ENCODE measurements at places on chromosomes 3 and 15.
A peak's percentile ranks its signal among the peaks of the same experiment; 100 is the strongest.

- DNase-seq = no peak
Observed at GRCh38 chr3:161310649-161311423, 60.5 kb downstream of the SPTSSB start.

- no peak for DNase-seq
Observed at GRCh38 chr3:169146179-169146665, 517.3 kb downstream of the MECOM start.

DNA sequence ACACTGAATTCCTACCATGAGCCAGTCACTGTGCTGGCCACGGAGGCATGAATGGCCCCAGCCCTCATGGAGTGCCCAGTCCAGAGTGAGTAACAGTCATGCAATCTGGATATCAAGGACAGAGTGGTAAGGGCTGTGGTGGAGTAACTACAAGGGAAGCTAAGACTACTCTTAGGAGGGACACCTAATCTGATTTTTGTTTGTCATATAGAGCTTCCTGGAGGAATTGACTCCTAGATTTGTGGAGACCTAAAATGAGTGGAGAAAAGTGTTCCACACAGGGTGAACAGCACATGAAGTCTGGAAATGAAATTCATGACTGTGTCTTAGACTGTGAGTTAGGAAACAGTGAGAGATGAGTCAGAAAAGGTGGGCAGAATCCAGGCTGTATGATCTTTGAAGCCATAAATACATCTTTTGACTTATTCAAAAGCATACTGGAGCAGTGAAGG is 219.9 kb downstream of the NFKBIZ start:
- DNase-seq = no peak

DNA sequence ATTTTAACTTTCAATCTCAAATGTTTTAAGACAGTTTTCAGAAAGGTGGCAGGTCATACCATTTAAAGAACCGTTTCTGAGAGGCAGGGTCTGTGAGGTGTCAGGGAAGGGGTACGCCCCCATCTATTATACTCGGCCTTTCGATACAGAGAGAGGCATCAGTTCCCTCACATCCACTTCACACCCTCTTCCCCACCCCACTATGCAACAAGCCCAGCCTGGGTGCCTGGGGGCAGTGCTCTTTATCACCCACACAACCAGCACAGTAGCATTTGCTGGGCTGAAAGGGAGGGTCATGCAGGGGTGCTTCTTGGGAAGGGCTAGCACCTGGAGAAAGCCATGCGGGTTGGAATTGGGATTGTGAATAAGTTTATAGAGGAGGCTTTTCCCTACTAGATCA is 56.0 kb upstream of the KCNMB2 start:
- no peak for DNase-seq

GRCh38 chr3:157156837-157157635 is 2.9 kb downstream of the CCNL1 start:
- no peak for DNase-seq

DNA sequence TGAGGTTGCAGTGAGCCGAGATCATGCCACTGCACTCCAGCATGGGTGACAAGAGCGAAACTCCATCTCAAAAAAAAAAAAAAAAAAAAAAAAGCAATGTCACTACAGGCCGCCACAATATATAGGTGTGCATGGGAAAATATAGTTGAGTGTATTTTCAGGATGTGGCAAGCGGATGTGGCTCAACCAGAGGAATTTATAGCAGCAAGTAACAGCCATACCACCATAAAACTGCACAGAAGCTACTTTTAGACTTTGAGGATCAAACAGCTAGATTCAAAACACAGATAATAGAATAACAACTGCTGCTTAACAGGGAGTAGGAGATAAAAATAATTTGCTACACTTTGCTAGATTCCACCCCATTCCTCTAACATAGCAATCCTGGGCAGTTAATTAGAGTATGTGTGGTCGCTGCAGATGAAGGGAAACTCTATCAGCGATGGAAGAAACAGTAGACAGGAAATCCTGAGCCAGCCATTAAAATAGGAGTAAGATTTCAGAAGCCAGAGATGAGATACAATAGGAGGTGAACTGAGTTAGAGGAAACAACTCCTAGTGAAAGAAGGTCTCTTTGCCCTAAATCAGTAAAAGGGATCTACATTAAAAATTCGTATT is 318.7 kb upstream of the STT3B start:
- no peak for DNase-seq

DNA sequence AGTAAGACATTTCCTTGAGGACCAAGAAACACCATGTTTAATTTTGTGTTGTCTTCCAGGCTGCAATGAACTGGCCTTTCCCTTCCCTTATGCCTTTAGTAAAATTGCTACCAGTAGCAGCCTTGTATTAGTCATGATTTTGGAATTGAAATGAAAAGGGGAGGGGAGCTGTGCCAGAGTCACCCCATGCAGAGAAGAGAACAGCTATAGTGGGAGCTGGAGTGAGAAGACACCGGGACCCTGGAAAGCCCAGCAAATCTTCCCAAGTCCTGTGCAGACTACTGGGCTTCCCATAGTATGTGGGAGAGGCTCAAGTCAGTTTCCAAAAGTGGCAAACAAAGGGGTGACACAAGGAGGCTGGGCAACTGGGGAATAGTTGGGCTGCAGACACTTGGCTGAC is 178.5 kb downstream of the NR1D2 start:
- DNase-seq = no peak

DNA sequence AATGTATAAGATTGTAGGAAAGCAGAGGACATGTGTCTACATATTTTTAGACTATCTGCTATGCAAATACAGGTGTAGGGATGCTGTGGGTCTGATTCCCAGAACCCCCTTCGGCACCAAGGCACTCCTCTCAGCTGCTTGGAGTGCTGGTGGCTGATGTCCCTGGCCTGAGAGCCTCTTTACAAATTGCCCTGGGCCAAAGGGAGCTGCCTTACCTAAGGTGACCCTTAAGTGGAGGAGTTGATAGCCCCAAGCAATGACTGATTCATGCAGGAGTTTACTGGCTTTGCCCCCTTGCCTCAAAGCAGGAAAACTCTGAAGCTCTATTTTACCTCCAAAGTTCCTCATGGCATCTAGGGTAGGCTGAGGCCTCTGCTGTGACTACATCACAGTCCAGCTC is 83.0 kb downstream of the ZNF385D start:
- no peak for DNase-seq

- no peak for DNase-seq
Observed at GRCh38 chr15:98562331-98562937, 85.9 kb upstream of the IGF1R start.

- DNase-seq = no peak
Observed at GRCh38 chr15:92811148-92811913, 88.8 kb upstream of the CHD2 start.

DNA sequence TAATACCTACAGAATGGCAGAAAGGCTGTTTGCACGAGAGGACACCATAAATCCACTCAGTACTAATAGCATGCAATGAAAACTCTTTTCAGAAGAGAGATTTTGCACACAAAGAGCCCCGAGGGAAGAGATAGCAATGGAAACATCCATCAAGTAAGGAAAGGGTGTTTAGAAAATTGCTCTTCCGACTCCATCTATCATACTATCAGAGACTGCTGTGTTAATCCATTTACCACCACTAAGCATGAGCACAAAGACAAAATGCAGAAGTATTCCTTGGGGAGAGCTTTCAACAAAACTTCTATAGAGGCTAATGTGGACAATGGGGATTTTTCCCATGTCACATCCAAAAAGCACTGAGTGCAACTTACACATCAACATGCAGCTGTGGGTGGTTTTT is 72.1 kb upstream of the PLAAT1 start:
- DNase-seq = no peak

- no peak for DNase-seq
Observed at GRCh38 chr3:172562871-172563865, 39.9 kb upstream of the TNFSF10 start.

GRCh38 chr15:101062471-101063171 is 143.5 kb downstream of the LRRK1 start:
- no peak for DNase-seq

DNA sequence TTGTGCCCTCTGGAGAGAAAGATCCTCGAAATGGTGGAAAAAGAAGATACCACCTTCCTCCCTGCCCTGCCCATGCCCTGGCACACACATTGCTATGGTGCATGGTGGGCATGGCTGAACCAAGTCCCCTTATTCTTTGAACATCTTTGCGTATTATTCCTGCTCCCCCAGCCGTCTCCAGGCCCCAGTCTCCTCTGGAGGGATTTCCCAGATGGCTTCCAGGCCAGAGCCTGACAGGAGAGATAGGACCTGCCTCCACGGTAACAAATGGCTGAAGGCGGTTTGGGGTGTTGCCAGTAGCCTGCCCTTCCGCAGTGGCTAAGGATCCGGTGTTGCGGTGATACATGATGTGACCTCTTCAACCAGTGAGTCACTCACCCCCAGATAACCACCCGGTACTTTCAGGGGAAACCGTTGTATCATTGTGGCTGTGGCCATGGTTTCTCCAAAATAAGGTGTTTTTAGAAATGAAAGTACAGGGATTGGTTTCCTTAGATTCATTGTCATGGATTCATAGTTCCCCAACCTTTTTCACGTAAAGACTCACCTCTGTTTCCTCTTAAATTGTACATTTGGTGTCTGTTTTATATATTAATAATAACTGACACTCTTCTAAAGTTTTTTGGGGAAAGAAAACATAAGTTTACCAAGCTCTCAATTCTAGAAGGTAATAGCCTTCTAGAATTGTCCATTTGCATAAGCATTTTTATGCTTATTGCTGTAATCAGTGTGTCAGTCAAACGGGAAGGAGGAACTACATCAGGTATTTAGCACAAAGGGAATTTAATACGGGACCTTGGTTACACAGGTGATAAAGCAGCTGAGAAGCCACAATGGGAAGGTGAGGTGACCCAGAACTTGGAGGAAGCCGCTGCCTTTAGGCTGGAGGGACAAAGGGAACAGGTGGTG is 25.9 kb downstream of the SMAD3 start:
- peak; percentile 23 for DNase-seq

DNA sequence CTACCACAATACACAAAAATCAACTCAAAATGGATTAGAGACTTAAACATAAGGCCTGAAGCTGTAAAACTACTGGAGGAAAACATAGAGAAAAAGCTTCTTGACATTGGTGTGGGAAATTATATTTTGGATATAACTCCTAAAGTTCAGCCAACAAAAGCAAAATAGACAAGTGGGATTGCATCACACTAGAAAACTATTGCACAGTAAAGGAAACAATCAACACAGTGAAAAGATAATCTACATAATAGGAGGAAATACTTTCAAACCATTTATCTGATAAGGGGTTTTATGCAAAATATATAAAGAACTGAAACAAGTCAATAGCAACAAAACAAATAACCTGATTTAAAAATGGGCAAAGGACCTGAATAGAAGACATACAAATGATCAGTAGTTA is 37.6 kb upstream of the TP63 start:
- no peak for DNase-seq

DNA sequence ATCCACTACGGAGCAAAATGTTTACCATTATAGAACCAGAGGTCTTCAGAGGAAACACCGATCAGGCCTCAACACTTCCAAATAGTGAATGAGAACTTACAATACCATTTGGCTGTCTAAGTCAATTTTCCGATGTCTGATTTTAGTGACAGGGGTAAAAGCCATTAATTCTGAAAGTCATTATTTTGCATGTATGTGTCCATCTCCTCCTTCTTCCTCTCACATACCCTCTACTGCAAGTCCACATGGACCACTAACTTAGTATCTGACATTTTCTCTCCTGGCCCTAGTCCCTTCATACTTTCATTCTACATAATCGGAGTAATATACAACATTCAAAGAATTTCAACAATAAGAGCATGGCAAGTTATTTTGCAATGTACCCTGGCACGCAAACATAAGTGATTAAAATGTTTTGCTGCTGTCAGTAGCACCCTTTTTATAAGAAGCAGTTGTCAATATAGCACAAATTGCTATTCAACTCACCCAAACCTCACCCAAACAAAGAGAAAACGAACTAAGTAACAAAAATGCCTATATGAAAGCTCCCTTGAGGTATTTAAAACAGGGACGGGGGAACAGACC is 1.9 kb downstream of the TOP2B start:
- DNase-seq = peak; percentile 24

DNA sequence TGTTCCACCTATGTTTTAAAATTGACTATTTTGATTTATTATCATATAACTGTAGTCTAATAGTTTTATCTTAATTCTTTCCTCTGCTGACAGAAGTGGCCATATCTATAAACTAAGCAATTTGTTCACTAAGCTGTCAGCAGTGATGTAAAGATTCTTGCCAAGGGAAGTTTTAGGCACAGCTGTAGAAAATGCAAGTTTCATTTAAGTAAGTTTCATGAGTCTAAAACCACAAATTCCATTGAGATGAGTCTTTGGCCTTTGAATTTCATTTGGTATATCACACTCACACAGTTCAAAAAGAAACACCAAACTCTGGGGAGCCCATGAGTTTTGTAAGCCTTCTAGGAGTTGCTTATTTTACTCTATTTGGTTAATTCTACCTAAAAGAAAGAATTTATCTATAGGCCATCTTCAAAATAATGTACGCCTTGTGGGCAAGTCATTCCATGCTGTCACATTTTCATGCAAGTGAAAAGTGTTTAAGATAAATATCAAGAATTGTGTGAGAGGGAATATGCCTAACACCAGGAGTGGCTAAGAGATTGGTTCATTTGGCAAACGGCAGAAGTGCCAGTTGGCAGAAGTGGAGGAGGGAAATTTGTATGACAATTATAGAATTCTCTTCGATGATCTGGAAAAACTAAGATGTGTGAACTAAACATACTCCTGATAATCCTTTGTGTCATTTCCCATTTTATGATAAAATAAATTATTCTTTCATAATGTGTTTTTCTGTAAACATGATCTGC is 292.9 kb downstream of the ZIC4 start:
- no peak for DNase-seq

DNA sequence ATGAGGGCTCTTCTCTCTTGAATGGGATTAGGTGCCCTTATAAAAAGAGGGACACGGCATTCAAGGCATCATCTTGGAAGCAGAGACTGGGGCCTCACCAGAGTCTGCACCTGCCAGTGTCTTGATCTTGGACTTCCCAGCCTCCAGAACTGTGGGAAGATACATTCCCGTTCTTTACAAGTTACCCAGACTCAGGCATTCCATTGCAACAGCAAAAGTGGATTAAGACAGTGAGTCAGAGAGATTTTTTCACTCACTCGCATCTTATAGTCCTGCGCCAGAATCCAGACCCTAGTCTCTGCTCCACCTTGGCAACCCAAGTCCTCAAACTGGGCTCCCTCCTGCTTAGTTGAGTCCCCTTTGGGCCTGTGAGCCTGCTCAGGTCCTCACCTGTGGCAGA is 2.7 kb downstream of the LCTL start:
- no peak for DNase-seq

- DNase-seq = no peak
Observed at GRCh38 chr3:61679026-61679425, 117.7 kb downstream of the PTPRG start.

DNA sequence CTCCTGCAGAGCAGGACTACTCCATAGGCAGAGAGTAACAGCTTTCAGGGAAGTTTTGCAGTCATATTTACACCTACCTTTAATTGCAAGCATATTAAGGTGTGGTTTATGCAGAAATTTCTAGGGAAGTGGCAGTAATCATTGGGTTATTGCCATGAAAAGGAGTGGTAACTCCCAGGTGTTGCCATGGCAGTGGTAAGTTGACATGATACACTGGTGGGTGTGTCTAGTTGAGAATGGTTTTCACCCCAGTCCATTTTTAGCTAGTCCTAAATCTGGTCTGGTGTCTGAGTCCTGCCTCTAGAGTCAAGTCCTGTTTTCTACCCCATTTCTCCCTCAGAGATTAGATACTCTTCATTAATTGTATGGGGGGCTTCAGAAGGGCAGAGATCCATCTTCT is 128.4 kb upstream of the GMNC start:
- DNase-seq = no peak
